ENCODE measurements at places on chromosomes 6 and 20.

DNA sequence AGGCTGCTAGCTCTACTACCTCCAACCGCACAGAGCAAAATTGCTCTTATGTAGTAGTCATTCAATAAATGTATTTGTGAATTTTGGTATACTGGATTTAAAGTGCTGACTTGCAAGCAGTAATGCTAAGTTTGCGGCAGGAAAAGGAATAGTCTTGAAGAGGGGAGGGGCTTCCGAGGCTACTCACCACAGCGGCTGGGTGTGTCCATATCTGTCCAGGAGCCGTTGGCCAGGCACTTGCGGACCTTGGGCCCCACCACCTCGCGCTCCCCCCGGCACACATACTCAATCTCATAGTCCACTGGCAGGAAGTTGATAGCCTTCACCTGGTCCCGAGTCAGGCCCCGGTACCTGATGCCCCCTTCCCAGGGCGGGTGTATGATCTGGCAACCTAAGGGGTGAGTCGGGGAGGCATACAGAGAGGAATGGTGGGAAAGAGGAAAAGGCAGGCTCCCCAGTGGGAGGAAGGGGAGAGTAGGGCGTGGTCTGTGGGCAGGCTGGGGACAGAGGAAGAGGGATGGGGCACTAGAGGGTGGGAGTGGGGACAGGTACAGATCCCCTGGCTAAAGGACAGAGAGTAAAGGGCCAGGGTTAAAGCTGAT is 1.7 kb downstream of the GABBR1 start:
- no peak for DNase-seq

GRCh38 chr6:158559338-158559894 is 475 bp upstream of the TMEM181 start:
- DNase-seq = no peak

DNA sequence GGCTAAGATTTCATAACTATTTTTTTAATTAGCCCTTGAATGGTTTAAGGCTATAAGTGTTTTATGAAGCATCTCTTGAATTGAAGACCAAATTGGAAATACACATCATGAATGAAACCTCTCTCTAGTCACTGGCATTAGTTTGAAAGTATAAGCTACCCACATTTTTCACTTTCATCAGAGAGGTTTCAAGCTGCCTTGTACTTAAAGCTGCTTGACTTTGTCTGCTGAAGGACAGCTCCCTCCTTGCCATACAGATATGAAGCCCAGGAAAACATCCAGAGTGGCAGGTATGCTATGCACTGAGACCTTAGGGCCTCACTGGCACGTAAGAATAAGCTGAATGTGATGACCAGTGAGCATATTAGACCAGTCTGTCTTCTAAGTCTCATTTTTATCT is 62.7 kb downstream of the ELOVL2 start:
- DNase-seq = no peak

- DNase-seq = peak; percentile 9
Measured at GRCh38 chr20:9392892-9393857, 121.2 kb upstream of the LAMP5 start.

- DNase-seq = no peak
Measured at GRCh38 chr6:118179048-118179447, 272.0 kb downstream of the SLC35F1 start.

DNA sequence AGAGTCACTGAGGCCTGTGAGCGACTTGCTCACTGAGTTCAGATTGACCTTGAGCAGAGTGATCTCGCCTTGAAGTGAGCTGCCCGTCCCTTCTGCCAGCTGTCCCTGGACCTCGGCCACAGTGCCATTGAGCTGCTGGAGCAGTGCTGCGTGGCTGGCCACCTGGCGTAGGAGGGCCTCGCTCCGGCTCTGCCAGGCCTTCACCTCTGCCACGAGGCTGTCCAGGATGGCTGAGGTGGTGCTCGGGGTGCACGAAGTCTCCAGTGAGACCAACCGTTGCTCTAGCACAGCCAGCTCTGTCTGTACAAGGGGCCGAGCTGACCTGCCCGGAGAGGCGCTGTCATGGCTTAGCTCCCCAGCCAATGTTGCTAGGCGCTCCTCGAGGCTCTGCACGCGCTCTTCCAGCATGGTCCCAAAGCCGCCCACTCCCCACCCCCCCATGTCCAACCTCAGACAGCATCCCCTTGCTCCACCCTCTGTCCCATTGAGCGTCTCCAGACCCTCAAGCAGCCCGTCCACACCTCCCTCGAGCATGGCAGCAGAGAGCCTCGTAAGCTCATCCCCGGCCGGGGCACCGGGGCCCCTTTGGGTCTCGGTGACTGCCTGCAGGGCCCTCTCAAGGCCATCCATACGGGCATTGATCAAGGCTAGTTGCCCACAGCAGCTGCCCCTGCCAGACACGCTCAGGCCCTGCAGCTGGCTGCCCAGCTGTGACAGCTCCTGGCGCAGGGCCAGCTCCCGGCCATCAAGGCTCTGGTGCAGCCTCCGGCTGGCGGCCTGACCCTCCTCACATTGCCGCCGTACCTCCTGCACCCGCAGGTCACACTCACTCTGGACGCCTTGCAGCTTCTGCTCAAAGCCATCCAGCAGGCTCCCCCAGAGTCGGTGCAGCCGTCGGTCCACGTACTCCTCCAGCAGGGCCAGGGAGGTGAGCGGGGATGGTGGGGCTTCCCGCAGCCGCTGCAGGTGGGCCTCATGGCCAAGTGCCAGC is 4.6 kb downstream of the EMILIN3 start:
- DNase-seq = no peak

DNA sequence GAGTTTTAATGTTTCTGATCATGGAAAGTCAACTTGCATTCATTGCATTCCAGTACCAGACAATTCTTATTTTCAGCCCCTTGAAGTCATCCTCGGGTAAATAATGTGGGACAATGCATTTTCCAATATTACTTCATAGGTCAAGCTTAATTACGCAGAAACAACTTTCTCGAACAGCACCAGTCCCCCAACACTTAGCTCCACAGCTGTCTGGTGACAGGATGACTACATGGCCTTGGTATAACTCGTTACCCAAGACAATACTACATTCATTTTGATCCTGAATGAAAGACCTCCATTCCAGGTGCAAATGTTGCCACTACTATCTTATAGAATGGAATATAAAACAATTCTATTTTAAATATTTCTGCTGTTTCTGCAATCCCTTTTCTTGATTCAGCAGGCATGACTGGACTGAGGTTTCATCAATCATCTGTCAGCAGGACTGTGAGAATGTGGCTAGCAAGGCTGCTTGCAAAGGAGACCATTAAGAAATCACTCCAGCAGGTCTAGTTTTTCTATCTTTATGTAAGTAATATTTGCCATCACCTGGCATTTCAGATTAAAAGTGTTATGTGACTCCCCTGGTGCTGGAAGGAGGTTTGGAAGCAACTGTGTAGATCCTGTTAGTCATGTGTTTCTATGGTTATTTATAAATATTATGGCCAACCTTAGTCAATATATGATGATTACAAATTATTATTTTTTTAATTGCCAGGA is 147.9 kb downstream of the HAO1 start:
- no peak for DNase-seq

DNA sequence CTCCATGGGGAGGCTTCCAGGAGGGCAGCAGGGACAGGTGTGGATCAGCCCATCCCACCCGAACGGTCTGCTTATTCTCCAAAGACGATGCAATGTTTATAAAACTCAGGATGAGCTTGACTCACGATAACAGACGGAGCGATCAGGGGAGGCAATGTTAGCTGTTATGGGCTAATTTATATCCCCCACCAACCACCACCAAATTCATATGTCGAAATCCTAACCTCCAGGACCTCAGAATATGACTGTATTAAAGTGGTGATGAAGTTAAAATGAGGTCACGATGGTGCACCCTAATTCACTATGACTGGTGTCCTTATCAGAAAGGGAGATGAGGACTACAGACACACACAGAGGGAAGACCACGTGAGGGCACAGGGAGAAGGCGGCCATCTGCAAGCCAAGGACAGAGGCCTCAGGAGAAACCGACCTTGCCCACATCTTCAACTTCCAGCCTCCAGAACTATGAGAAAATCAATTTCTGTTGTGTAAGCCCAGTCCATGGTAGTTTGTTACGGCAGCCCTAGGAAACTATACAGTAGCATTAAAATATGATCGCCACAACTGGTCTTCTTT is 7.0 kb downstream of the ADTRP start:
- no peak for DNase-seq

DNA sequence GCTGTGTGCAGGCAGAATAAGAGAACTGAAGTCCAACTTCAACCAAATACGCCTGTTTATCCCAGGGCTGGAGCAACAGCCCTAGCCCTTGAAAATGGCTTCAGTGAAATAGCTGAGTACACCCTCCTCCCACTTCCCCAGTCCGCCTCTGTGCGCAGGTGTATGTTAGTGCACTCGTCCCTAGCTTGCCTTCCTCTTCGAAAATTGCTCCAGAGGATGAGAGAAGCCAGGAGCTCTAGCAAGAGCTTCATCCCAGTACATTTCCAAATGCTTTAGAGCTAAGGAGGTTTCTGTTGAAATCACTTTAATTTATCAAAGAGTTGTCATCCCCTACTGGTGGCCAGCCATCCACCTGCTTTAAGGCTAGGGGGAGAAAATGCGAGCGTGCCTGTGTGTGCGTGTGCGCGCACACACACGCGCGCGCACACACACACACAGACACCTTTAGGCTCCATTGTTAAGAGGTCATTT is 5.4 kb upstream of the POU3F2 start:
- DNase-seq = no peak

- no peak for DNase-seq
Measured at GRCh38 chr6:108441141-108441540, 119.6 kb upstream of the FOXO3 start.

- no peak for DNase-seq
Measured at GRCh38 chr6:2669067-2669700, 81.5 kb downstream of the MYLK4 start.

Data from NCI-H1930 (cell line).